ENCODE measurements at places on chromosomes 6 and 20. TPM values are rescaled to one million over a fixed set of nuclear protein-coding genes. Genes with fewer than 3 reads are reported as not detected.

Gene CAPN11
- not detected for total RNA-seq

DNA sequence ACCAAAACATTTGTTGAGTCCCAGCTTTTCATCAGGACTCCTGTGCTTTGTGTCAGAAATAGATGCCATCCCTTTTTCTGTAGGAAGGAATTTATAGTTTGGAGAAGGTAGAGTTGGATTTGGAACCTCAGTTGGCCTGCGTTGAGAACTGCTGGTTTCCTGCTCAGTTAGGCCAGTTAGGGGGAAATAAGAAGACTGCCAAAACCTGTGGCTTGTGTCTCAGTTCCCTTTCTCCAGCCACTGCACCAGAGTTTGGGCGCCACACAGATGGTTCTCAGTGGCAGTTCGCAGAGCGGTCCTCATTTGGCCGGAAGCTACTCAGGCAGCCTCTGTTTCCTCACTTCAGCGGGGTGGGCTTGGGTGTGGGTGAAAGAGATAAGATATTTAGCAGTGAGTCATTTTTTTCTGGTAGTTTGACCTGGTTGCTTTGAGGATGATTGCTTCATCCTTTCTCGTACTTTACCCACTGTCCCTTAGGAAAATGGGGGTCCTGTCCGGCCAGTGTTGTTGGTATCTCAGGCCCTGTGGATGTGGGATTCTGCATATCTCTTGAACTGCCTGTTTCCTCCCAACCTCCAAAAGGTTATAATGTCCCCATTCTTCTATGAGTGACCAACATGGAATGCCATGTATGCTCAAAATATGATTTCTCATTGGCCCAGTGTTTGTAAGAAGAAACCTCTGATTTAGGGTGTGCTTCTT is 53.7 kb downstream of the JARID2 start:
- H3K36me3 ChIP-seq = no peaks in the 10 kb centered on the region
- no peak overlapping the region for H3K27ac ChIP-seq
- no peak for DNase-seq
- H3K4me1 ChIP-seq = peaks cover 4% of the 10 kb centered on the region

GRCh38 chr6:163414946-163415619 is 565 bp downstream of the QKI start:
- H3K27ac ChIP-seq = peak overlapping the region; percentile 99
- no peak for DNase-seq
- no peaks in the 10 kb centered on the region for H3K4me1 ChIP-seq
- H3K4me3 ChIP-seq = peak overlapping the region; percentile 96
- H3K27me3 ChIP-seq = no peaks in the 10 kb centered on the region

- H3K4me1 ChIP-seq = no peaks in the 10 kb centered on the region
- H3K4me3 ChIP-seq = no peak overlapping the region
- DNase-seq = no peak
- H3K27me3 ChIP-seq = no peaks in the 10 kb centered on the region
- H3K27ac ChIP-seq = no peak overlapping the region
- no peaks in the 10 kb centered on the region for H3K36me3 ChIP-seq
Observed at GRCh38 chr6:114430534-114431124, 87.8 kb upstream of the HS3ST5 start.

Gene CTAGE9
- total RNA-seq = not detected

Gene SLC52A3
- total RNA-seq = 5.8 TPM

Gene GOPC
- 15.8 TPM for total RNA-seq

Gene SLC22A23
- total RNA-seq = 42.6 TPM

GRCh38 chr20:57711311-57711712 is 1.5 kb upstream of the PMEPA1 start:
- no peak overlapping the region for H3K4me3 ChIP-seq
- no peak for DNase-seq
- H3K27ac ChIP-seq = peak overlapping the region; percentile 78
- H3K36me3 ChIP-seq = no peaks in the 10 kb centered on the region
- H3K27me3 ChIP-seq = no peaks in the 10 kb centered on the region

DNA sequence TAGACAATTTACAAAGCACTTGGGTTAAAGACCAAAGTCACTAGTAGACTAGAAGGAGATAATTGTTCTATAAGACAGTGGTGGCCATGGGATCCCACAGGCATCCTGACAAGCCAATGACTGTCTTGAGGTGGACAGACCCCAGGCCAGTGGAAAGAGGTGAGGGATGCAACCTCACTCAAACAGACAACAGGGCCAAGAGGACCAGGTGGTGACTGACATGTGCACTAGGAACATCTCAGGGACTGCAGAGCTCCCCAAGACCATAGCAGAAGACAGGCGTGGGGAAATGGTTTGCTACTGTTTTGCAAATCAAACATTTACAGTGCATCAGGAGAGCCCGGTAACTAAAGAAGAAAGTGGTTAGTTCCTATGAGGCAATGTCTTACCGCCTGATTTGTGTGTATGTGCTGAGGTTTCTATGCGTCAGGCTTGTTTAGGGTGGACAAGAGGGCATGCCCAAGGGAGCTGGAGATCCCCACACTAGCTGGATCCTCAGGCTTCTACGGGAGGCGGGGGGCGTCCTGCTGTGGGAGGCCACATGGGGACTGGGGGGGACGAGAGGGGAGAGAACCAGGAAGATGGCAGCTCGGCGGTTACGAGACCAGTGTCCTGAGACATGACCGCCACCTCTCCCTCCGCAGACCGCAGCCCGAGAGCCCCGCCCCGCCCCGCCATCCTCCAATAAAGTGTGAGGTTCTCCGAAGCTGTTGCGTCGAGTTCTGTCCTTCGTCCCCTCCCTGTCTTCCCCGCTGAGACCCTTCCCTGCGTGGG is 623 bp upstream of the MRPS26 start:
- peaks cover 16% of the 10 kb centered on the region for H3K36me3 ChIP-seq
- peaks cover 6% of the 10 kb centered on the region for H3K4me1 ChIP-seq
- DNase-seq = peak; percentile 44
- peak overlapping the region; percentile 83 for H3K27ac ChIP-seq
- H3K27me3 ChIP-seq = no peaks in the 10 kb centered on the region

- no peak overlapping the region for H3K4me3 ChIP-seq
- H3K27ac ChIP-seq = no peak overlapping the region
- H3K27me3 ChIP-seq = no peaks in the 10 kb centered on the region
- H3K36me3 ChIP-seq = no peaks in the 10 kb centered on the region
- DNase-seq = no peak
- H3K4me1 ChIP-seq = peaks cover 7% of the 10 kb centered on the region
Observed at GRCh38 chr6:118284736-118285360, 263.2 kb upstream of the PLN start.

DNA sequence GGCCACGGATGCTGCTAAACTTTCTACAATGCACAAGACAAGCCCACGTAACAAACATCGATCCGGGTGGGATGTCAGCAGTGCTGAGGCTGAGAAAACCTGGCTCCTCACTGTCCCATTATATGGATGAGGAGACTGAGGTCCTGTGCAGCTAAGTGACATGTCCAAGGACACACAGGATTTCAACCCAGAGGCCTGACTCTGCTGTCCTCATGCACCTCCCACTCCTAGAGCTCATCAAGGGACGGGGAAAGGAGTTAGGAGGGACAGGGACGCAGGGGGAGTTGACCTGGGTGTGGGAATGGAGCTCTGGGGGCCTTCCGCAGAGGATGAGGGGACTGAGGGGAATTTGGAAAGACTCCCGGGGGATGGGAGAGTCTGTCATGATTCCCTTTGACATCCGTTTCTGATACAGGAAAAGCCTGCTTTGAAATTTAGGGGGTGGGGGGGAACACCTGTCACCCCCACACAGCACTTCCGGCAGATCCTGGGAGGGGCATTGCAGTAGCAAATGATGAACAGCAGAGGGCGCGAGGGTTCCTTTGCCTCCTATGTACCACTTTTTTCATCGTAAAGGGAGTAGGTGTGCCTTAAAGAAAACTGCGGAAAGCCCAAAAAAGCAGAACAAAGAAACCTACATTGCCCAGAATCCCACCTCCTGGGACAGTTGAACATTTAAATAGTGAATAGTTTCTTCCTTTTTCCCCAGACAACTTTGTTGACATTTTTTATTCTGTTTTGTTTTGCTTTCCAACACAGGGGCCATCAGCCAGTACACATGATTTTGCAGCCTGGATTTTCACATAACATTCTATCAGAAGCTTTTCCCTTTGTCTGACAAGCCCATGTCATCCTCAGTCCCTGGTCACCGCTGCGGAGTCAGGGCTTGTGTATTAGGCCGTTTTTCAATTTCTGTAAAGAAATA is 48.6 kb downstream of the SLC2A10 start:
- H3K4me3 ChIP-seq = no peak overlapping the region
- no peak overlapping the region for H3K27ac ChIP-seq
- no peak for DNase-seq
- H3K4me1 ChIP-seq = no peaks in the 10 kb centered on the region
- peaks cover 6% of the 10 kb centered on the region for H3K27me3 ChIP-seq

Gene CST4
- total RNA-seq = not detected

Gene WFDC10B
- total RNA-seq = not detected

GRCh38 chr20:40689943-40690835 is 1.2 kb upstream of the MAFB start:
- H3K4me3 ChIP-seq = peak overlapping the region; percentile 84
- peak overlapping the region; percentile 94 for H3K27ac ChIP-seq
- peaks cover 71% of the 10 kb centered on the region for H3K27me3 ChIP-seq
- no peaks in the 10 kb centered on the region for H3K36me3 ChIP-seq

DNA sequence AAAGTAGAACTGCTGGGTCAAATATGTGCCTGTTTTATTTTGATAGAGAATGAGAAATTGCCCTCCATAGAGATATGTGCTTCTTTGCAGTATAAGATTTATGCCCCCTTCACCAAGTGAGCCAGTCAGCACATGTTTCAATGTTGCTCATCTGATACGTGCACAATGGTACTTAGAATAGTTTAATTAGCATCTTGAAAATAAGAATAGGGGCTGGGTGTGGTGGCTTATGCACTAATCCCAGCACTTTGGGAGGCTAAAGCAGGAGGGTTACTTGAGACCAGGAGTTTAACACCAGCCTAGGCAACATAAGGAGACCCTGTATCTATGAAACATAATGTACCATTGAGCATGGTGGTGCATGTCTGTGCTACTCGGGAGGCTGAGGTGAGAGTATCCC is 20.3 kb upstream of the C20orf204 start:
- no peaks in the 10 kb centered on the region for H3K4me1 ChIP-seq
- no peaks in the 10 kb centered on the region for H3K27me3 ChIP-seq
- no peak overlapping the region for H3K27ac ChIP-seq

DNA sequence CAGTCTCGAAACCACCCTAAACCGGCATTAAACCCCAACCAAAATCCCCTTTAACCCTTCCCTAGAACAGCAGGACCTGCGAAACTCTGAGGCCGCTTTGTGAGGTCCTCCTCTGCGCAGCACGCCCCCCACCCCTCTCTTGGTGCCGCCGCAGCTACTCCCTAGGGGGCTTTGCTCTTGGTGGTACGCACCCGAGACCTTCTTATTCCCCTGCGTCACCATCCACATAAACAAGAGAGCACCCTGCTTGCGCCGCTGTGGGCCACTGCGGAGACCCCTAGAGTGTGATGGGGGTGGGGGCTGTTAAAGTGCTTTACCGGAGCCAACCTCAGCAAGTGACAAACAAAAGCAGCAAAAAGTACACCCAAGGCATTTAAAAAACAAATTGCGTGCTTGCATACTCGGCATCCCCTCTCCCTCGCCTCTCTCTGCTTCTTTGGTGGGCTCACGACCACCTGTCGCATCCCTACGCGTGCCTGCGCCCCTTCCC is 502 bp upstream of the GNAS start:
- H3K4me3 ChIP-seq = peak overlapping the region; percentile 11
- H3K27ac ChIP-seq = no peak overlapping the region
- H3K4me1 ChIP-seq = peaks cover 16% of the 10 kb centered on the region
- peaks cover 3% of the 10 kb centered on the region for H3K27me3 ChIP-seq
- no peak for DNase-seq
- H3K36me3 ChIP-seq = no peaks in the 10 kb centered on the region

DNA sequence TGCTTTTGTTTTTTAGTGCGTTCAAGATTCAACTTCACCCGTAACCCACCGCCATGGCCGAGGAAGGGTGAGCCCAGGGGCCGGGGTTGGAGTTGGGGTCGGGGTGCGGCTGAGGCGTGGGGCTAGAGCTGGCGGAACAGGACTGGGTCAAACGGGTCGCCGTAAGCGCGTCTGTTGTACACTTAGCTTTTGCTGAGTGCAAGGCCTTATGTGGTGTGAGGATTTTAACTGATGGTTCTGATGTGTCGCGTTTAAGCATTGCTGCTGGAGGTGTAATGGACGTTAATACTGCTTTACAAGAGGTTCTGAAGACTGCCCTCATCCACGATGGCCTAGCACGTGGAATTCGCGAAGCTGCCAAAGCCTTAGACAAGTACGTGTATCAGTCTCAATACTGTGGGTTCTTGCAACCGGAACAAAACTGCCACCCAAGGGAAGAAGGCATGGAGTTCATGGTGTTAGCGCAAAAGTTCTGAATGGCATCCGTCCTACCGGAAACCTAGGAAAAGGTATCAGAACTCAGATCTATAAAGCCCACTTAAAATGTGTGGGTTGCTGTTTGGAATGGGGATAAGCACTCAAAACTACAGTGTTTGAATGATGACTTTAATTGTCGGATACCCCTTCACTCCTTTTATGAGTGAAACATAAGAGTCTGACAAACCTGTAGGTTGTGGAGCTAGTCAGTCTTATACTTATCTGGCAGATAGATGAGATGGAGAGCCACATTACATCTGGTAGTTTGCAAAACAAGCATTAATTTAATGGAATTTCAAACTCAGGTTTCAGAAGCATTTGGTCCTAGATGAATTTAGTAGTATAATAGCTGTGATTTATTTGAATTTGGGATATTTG is 574 bp downstream of the RPS12 start:
- H3K27me3 ChIP-seq = no peaks in the 10 kb centered on the region
- peak overlapping the region; percentile 93 for H3K4me3 ChIP-seq
- H3K27ac ChIP-seq = peak overlapping the region; percentile 94
- H3K36me3 ChIP-seq = peaks cover 28% of the 10 kb centered on the region

- H3K27ac ChIP-seq = no peak overlapping the region
- H3K27me3 ChIP-seq = no peaks in the 10 kb centered on the region
- no peaks in the 10 kb centered on the region for H3K36me3 ChIP-seq
- no peaks in the 10 kb centered on the region for H3K4me1 ChIP-seq
- no peak overlapping the region for H3K4me3 ChIP-seq
Observed at GRCh38 chr6:91482498-91482897, 895.6 kb upstream of the MAP3K7 start.

Gene BHLHE23
- not detected for total RNA-seq

Measured in esophagus squamous epithelium (tissue), 5 donors.